GM13977 (cell line): ENCODE measurements at places on chromosomes 13 and 19.
A peak's percentile ranks its signal among the peaks of the same experiment; 100 is the strongest.

GRCh38 chr13:75762076-75762937 lies 126.2 kb downstream of the LMO7 start:
- DNase-seq = peak; percentile 30

DNA sequence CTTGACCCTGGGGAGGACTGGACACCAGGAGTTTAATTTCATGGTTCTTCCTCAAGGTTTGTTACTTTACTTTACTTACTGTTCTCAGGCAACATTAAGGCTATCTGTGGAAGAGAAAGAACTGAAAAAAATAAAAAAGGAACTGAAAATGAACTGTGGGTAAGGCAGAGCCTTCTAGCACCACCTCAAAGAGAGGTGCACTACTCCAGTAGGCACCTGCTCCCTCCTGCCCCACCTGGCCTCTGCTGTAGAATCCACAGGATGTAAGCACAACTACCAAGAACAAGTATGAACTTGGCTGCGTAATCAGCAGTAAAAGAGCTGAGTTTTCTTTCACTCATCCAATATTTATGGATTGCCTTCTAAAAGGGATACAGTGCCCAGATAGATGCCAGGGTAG lies 12.2 kb downstream of the ZNF112 start:
- DNase-seq = no peak

GRCh38 chr13:52067237-52067636 lies 42.7 kb downstream of the UTP14C start:
- no peak for DNase-seq

- no peak for DNase-seq
Measured at GRCh38 chr13:95955255-95955654, 97.9 kb downstream of the UGGT2 start.

DNA sequence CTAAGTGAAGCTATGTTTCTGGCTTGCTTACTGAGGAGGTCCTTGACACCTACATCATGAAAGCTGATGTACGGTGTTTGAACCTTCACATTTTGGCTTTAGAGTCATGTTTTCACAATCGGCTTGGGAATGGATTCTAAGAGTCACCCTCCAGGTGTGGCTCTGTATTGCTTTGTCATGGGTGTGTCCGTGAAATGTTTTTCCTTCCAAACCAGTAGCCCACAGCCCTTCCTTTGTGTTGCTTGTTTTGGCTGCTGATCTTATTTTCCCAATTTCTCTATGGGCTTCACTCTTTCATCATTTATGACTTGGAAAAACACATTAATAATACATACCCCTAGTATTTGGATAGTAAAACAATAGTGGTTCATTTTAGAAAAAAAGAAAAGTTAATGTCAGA lies 240.6 kb downstream of the GGACT start:
- DNase-seq = no peak

DNA sequence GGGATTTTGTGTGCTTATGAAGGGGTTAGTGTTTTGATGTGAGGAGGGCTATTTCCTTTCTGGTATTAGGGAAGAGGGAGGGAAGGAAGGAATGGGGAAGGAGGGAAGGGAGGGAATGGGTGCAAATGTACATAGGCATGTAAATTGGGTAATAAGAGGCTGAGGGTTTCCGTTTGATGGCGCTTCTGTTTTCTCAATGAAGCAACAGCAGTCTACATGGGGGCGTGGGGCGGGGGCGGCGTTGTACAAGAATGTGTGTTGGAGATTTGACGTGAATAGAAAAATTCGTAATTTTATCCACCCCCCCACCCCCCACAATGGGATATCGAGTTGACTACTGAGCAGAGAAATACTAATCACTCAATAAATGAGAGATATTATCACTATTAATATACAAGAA lies 52.5 kb downstream of the PDS5B start:
- no peak for DNase-seq

GRCh38 chr19:50549059-50549926 lies 18.9 kb downstream of the LRRC4B start:
- no peak for DNase-seq

DNA sequence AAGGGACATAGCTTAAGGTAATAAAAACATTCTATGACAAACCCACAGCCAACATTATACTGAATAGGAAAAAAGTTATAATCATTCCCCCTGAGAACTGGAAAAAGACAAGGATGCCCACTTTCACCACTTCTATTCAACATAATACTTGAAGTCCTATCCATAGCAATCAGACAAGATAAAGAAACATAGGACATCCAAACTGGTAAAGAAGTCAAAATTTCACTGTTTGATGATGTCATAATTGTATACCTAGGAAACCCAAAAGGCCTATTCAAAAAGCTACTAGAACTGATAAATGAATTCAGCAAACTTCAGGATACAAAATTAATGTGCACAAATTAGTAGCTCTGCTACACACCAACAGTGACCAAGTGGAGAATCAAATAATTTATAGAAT lies 1590.0 kb upstream of the PCDH20 start:
- DNase-seq = no peak

DNA sequence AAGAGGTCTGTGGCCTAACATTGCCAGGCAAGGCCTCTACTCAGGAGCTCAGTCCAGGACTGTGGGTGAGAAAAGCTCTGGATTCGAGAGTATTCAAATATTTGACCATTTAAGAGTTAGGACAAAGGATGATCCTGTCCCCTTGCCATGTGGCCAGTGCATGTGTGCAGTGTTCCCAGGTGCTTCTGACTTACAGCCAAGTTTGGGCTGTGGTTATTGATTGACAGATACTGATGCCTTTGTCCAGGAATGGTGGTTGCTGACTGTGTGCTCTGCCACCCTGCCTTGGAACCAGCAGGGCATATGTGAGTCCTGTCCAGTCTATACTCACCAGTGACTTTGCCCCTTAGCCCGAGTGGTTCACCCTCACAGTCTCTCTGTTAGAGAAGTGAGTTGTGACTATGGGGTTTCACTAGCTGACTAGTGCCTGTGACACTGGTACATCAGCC lies 51.9 kb downstream of the GARRE1 start:
- no peak for DNase-seq

- DNase-seq = no peak
Measured at GRCh38 chr13:78326633-78327032, 276.7 kb downstream of the POU4F1 start.

DNA sequence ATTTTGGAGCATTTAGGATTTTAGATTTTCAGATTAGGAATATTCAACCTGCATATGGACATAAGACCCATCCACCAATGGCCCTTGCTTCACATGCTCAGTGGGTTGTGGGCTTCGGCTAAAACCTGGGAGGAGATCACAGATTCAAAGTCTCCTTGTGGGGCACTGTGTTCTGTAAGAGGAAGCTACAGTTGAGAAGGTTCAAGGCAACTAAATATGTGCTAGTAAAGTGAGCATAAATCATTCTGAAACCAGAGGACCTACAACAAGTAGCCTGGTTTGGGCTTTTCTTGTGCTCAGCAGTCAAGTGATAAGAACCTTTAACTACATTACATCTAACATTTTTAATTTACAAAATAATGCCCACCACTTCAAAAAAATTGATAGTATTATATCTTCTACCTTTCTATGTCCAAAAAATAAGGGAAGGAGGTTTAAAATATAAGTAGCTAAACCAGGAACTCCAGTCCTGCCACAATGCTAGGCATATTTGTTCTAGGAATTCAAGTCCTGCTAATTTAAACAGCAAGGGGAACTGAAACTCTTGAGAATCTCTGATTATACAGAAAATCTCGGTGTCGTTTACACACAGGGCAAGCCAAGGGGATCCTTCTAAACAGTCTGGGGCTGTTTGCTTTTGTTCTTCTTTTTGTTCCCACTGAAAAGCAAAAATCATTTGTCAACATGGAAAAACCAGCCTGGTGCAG lies 36.6 kb downstream of the FOXO1 start:
- DNase-seq = peak; percentile 42

GRCh38 chr19:35757749-35758608 lies at the start of gene PROSER3:
Gene PROSER3, plus strand, starts transcription at chr19:35758176. Its CDS starts 40 bp downstream, at chr19:35758216.
- peak; percentile 98 for DNase-seq

DNA sequence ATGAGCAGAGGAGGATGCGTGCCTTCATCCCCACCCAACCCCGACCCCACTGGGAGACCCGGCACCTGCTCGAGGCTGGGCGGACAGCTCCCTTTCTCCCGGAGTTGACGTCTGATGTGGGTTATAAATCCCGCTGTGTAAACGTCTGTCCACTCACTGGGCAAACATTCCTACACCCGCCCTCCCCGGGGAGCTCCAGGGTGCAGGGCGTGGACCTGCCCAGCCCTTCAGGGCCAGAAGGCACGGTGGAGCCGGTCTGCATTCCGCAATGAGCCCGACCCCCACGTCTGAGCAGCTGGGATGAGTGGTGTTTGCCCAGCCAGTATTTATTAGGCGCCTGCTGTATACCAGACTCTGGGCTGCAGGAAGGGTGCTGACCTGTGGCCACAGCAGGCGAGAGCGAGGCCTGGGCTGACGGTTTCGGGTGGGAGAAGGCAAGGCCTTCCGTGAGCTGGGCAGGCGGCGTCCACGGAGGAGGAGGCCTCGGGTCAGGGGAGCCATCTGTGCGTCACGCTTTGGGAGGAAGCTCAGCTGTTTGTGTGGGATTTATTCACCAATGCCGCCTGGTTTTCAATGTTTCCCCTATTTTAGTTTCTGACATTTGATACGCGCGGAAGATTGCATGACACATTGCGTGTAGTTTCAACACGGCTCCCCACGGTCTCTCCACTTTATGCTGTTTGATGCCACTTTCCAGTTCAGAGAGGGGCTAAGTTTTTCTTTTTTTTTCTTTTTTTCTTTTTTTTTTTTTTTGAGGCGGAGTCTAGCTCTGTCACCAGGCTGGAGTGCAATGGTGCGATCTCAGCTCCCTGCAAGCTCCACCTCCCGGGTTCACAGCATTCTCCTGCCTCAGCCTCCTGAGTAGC lies 2.0 kb downstream of the MISP start:
- DNase-seq = no peak

DNA sequence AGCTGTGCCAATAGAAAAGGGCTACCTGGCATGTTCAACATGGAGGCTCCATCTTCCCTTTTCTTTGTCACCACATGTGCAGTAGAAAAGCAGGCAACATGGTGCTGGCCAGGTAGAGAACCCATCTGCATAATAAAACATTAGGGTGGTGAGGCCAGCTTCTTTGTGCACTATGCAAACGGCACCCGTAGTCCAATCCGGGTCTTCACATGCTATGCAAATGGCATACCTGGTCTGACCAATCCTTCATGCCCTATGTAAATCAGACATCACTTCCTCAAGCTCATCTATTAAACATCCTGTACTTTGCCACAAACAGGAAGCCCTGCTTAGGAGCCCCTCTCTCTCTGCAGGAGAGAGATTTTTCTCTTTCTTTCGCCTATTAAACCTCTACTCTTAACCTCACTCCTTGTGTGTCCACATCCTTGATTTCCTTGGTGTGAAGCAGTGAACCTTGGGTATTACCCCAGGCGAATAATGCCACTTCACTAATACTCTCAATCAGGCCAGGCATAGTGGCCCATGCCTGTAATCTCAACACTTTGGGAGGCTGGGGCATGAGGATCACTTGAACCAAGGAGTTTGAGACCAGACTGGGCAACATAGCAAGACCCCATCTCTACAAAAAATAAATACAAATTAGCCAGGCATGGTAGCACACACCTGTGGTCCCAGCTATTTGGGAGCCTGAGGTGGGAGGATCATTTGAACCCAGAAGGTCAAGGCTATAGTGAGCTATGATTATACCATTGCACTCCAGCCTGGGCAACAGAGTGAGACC lies 111.3 kb upstream of the MRI1 start:
- no peak for DNase-seq

DNA sequence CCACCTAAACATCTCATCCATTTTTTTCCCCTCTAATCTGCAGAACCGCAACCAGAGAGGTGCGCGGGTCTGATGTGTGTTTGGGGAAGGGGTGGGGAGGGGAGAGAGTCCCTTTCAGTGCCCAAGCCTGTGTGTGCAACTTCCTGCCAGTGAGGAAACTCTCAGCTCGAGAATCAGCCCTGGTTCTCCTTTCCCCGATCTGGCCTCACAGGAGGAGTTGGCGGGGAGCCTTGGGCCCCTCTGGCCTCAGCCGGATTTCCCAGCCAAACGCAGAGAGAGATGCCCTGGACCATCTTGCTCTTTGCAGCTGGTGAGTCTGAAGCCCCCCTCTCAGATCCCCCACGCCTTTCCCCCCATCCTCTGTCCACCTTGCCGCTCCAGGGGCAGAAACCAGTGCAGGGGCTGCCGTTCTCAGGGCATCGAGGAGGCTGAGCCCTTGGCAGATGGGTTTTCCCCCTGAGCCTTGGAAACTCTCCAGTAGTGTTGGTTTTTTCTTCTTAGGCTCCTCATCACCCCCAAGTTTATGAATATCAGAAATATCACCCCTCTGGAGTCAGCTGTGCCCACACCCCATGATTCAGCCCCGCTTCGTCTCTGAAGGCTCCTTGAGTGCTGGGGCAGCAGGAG lies at the start of gene C19orf38:
Gene C19orf38, plus strand, starts transcription at position 186 of the 627 bp plus-strand sequence. Its CDS starts 94 bp downstream, at position 280.
- peak; percentile 52 for DNase-seq

DNA sequence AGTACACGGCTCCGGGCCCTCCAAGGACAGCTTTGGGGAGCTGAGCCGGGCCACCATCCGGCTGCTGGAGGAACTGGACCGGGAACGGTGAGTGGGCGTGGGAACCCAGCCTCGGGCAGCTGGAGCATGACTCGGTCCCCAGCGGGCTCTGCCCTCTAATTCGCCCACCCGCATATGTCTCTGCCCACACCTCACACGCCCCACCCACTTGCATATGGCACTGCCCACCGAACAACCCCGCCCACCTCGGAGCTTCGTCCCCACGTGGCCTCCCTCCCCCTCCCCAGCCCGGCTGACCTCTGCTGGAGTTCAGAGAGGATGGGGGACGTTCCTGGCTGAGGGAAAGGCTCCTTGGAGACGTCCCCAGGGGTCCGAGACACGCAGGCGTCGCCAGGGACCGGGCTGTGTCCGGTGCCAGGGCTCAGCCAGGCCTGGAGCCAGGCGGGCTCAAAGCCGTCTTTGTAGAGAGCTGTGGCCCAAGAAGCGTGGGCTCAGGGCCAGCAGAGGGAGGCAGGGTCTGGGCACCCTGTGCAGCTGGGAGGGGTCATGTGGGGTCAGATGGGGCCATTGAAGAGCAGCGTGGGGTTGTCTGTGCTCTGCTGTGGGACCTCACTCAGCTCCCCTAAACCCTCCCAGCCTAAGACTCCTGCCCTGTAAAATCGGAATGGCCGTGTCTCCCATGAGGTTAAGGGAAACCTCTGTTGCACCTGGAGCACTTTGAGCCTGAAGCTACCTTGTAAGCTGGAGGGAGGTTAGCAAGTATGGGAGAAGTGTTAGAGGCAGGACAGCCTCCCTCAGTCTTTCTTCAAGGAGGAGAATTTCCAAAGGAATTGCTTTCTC lies 3.8 kb downstream of the APC2 start:
- DNase-seq = no peak

DNA sequence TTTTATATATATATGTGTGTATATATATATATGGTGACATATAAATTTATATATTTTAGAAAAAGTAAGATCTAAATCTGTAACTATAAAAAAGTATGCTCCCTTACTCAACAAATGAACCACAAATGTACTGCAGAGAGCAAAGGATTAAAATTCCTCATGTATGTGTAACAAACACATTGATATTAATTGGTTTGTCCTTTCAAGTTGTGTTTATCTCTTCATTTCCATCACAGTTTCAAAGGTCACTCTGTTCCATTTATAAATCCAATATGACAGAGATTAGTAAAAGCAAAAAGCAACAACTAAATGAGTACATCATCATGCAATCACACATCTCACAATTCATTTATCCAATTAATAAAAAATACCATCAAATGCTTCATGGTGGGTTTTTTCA lies 247.9 kb downstream of the DACH1 start:
- DNase-seq = no peak
